ENCODE measurements at places on chromosomes 12 and 14. TPM values are rescaled to one million over a fixed set of nuclear protein-coding genes. Genes with fewer than 3 reads are reported as not detected.

GLTP gene
- total RNA-seq = 20.7 TPM

MMP17 gene
- 5.3 TPM for total RNA-seq

INSM2 gene
- not detected for total RNA-seq

COL2A1 gene
- not detected for total RNA-seq

SLC17A8 gene
- total RNA-seq = not detected

ERP27 gene
- not detected for total RNA-seq

SALL2 gene
- total RNA-seq = 0.64 TPM

PLXNC1 gene
- total RNA-seq = 0.04 TPM

CPNE6 gene
- total RNA-seq = not detected

CLEC4D gene
- total RNA-seq = not detected

TMEM253 gene
- 0.66 TPM for total RNA-seq

Measured in A549 treated with ZK216348 at 1 μM for 4 hours (cell line).